ENCODE measurements at places on chromosomes 7 and 10.
A peak's percentile ranks its signal among the peaks of the same experiment; 100 is the strongest.

DNA sequence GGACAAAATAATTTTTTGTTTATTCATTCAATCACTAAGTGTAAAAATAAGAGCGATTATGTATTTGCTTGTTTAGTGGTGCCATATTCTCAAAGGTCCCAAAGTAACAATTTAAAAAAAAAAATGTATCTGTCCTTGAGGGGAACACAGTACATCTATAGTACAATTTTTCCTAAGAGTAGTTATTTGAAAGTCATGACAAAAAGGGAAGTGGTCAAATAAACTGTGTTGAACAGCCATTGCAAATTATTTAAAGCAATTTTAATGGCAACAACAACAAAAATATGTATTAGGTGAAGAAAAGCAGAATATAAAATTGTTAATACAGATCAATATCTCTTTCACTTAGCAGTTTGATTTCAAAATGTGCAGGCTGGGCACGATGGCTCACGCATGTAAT, 943.5 kb downstream of the CNTNAP2 start:
- no peak for DNase-seq

DNA sequence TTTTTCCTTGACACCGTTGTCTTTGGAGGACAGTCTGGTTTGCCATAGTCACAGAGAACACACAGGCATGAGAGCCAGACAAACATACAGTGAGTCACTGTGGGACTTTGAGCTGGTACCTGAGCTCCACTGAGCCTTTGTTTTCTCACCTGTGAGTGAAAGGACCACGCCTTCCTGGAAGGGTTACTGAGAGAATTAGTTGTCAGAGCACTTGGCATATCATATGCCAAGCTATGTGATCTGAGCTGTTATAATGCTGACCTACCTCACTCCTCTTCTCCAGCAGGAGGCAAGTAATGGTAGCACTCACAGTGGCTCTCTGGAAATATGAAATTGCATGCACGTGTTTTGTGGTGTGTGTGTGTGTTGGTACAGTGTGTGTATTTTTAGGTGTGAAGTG, 59.7 kb downstream of the CXCL12 start:
- DNase-seq: no peak

DNA sequence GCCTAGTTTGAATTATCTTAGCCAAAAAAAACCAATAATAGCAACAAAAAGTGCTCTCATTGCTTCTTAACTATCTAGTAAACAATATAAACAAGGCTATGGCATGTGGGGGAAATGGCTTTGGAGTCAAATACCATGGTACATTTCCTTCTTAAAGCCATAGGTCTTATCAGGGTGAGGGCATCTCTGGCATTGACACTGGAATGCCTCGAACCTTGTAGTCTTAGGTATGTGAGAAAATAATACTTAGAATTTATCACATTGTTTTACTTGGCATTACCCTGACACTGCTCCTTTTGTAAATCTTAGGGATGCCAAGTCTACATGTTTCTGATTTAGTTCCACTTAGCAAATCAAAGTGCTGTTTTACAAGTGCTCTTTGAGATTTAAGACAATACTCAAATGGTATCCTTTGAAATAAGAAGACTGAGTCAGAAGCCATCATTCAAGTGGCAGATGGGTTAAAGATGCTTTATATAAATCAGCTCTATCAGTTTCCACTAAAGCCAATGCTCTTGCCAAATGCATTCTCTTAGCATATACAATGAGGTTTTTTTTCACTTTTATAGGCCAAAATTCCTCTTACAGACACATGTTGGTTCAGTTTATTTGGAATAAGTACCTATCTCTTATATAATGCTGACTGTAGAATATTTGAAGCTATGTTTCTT, 155.2 kb downstream of the HPSE2 start:
- DNase-seq: no peak

GRCh38 chr10:6058682-6059475, 3.3 kb downstream of the IL2RA start:
- DNase-seq: no peak

DNA sequence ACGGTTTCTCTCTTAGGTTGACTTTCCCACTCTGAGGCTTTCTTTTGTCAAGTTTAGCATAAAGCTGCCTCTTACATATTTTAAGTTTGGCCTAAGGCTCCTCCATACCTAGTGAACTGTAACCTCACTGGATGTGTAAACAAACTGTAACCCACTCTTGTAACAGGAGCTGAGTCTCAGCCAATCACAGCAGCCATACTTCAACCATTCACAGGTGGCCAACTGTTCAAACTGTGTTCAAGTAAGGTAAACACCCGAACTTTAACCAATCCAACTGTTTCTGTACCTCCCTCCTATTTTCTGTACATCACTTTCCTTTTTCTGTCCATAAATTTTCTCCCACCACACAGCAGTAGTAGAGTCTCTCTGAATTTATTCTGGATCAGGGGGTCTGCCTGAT, 7.7 kb upstream of the NRBF2 start:
- DNase-seq: no peak

- no peak for DNase-seq
Observed at GRCh38 chr10:100968062-100968736, 1.1 kb upstream of the SEMA4G start.

DNA sequence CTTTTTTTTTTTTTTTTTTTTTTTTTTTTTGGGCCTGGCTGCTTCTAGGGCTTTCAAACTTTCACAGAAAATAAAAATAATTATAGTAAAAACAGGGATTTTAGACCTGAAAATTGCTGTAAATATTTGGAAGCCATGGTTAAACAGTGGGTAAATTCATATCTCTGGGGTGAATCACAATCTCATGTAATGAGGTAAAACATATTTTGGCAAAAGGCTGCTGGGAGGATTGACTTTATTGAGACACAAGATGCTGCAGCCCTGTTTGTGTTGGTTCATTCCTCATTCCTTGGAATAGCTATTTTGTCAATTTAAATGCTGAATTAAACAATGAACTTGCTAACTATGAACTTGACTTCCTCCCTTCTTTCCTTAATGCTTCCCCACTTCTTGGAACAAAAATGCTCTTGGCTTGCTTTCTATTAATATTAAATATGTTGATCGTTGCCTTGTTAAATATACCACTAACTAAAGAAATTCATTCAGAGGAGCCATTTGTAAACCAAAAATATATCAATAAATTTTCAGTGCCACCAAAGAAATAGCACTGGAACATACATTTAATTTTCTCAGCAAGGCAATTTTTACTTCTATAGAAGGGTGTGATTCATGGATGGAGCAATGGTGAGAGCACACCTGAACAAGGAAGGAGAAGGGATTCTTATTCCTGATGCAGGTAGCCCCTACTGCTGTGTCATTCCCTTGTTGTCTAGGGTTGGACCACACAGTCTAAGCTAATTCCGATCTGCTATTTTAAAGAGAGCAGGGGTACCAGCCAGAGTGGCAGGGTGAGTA, 24.6 kb downstream of the AGK start:
- no peak for DNase-seq

DNA sequence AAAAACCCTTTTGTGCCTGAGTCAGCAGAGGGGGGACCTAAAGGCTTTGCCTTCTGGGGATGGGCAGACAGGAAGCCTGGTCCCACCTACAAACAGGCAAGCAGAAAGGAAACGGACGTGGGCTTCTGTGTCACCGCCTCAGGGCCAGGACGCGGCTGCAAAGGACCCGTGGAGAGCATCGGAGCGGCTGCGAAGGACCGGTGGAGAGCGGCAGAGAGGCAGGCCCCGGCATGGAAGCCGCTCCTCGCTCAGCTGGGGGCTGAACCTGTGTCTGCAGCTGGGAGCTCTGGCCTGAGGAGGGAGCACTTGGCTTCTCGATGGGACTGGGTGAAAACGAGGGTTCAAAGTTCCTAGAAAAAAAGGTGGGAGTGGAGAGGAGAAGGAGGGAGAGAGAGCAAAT, 125.4 kb upstream of the PPP2R2D start:
- no peak for DNase-seq

DNA sequence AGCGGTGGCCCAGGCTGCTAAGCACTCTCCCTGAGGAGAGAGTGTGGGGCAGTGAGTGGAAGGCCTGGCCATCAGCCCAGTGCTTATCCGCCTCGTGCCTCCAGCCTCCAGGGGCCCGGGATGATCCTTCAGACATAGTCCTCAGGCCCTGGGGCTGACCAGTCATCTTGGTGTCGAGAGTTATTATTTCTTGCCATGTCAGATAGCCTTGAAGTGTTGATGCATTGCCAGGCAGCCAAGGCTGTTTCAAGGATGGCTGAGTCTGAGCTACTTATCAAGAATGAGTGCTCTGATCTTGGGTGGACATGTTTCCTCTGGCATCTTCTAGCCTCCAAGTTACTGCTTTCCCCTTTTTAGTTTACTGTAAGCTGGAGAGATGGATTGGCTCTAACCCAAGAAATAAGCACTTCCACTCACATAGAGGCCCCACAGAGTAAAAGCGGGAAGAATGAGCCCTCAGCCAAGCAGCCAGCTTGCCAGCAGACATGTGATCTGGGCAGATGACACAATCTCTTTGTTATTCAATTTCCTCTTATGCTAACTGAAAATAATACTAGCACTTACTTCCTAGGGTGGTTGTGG, 136.5 kb upstream of the NAMPT start:
- peak; percentile 66 for DNase-seq

- no peak for DNase-seq
Observed at GRCh38 chr10:121260377-121260776, 337.9 kb downstream of the FGFR2 start.

GRCh38 chr10:74968667-74969061, 142.3 kb downstream of the KAT6B start:
- peak; percentile 89 for DNase-seq

- DNase-seq: no peak
Observed at GRCh38 chr10:35745617-35746403, 103.7 kb upstream of the FZD8 start.

- DNase-seq: peak; percentile 72
Observed at GRCh38 chr7:137020351-137020750, 151.9 kb downstream of the CHRM2 start.

- DNase-seq: no peak
Observed at GRCh38 chr7:149879271-149879743, 5.5 kb downstream of the ATP6V0E2 start.

GRCh38 chr7:70920876-70921275, 211.1 kb upstream of the GALNT17 start:
- DNase-seq: no peak

DNA sequence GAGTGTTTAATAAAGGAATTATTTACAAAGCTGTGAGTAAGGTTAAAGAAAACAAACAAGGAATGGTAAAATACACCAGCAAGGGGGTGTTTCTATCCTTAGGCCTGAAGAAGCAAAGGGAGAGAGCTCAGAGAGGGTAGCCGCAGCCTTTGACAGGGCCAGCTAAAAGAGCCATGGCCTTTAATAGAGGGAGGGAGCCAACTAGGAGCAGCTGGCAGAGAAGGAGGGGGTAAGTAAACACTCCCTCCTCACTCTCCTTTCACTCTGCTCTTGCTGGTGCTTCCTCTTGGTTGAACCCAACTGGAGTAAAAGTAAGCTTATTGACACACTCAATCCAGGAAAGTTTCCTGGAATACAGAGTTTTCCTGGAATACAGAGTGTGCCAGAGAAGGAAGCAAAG, 87.5 kb downstream of the CH25H start:
- DNase-seq: no peak

DNA sequence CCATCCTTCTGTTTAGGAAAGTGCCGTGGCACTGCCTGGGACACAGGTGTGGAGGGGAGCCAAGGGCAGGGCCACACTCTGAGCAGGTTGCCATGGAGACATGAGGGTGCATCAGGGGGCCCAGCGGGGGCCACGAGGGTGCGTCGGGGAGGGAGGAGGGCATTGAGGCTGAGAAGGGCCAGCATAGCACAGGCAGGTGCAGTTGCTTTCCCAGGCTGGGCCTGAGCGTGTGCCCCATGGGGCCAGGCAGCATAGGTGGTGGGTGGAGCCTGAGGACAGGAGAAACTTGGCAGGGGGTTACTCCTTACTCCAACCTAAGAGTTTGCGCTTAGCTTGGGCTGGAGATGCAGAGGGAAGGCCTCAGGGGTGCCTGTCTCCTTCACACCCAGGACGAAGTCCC, 15.2 kb downstream of the YKT6 start:
- no peak for DNase-seq

GRCh38 chr10:60883187-60883586, 60.8 kb downstream of the RHOBTB1 start:
- DNase-seq: no peak

GRCh38 chr10:126704649-126705048, 34.2 kb upstream of the C10orf90 start:
- DNase-seq: no peak

GRCh38 chr10:112991888-112992491, 41.9 kb downstream of the TCF7L2 start:
- DNase-seq: no peak

DNA sequence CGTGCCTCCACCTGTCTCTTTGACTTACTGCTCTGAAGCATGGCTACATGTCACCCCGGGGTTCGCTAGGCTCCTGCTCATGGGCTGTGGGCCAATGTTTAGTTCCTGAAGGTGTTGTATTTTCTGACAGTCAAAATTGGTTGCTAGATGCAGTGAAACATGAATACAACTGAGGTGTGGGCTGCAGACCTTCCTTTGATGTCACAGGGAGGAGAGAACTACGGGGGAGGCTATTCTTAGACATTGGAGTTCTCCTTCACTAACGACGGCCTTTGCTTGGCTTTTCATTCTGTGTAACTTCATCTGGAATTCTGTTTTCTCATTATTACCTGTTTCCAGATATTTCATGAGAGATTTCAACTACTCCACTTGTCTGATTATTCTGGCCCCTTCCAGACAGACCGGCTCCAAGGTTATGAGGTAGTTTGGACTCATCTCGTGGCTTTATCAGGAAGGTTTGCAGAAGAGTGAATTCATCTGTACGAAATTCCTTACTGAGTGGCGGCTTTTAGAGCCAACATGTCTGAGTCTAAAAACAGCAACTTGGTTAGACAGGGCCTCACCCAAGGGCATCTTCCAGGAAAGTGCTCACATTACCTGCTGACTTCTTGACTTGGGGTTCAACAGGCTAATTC, 774.7 kb downstream of the SUGCT start:
- no peak for DNase-seq

GRCh38 chr10:77500754-77501151, 136.9 kb downstream of the KCNMA1 start:
- DNase-seq: no peak

GRCh38 chr7:157548691-157549303, 212.0 kb downstream of the DNAJB6 start:
- no peak for DNase-seq

DNA sequence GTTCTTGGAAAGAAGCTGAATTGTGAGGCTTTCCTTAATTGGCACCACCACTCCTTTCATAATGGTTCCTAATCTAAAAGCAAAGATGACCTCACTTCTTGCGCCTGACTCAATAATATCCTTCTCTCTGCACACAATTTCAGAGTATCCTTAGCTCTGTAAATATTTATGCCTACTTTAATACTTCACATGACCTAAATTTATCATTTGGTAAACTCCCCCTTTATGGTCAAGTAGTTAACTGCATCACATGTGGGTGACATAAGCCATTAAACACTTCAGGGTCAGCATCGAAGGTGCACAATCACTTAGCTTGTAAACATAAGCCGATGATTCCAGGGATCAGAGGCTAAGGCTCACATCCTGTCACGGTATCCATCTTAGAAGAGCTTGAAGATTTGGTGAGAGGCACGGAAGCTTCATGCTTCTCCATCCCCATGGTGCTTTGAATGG, 7.3 kb upstream of the RHOBTB1 start:
- DNase-seq: no peak

DNA sequence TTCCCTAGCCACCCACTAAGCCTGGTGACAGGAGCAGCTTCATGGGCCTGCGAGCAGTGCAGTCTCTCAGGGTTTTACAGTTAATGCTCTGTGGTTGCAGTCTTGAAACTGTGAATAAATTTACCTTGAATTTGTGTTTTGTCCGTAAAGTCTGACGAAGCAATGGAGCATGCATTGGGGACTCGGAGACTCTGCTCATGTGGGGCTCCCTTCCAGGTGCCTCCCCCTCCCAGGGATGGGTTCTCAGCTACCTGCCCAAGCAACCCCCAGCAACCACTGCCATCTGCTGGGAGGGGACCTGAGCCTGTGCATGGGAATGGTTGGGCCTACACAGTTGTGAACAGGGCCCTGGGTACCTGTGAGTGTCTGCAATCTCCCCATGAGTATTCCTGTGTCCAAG, 36.3 kb upstream of the IKZF1 start:
- DNase-seq: no peak
